Dermis microvascular lymphatic vessel endothelial cell (primary cell): ENCODE measurements at places on chromosomes 12 and 14. TPM values are rescaled to one million over a fixed set of nuclear protein-coding genes. Genes with fewer than 3 reads are reported as not detected.

- DNase-seq = no peak
These were observed 15.1 kb downstream of the CD9 start for GRCh38 chr12:6215120-6215807.

Gene LRRC23
- total RNA-seq = 2.0 and 2.1 TPM in 2 replicates

Gene EML1
- total RNA-seq = 29.9 and 35.1 TPM in 2 replicates

Gene HOXC12
- not detected in 2 replicates for total RNA-seq

DNA sequence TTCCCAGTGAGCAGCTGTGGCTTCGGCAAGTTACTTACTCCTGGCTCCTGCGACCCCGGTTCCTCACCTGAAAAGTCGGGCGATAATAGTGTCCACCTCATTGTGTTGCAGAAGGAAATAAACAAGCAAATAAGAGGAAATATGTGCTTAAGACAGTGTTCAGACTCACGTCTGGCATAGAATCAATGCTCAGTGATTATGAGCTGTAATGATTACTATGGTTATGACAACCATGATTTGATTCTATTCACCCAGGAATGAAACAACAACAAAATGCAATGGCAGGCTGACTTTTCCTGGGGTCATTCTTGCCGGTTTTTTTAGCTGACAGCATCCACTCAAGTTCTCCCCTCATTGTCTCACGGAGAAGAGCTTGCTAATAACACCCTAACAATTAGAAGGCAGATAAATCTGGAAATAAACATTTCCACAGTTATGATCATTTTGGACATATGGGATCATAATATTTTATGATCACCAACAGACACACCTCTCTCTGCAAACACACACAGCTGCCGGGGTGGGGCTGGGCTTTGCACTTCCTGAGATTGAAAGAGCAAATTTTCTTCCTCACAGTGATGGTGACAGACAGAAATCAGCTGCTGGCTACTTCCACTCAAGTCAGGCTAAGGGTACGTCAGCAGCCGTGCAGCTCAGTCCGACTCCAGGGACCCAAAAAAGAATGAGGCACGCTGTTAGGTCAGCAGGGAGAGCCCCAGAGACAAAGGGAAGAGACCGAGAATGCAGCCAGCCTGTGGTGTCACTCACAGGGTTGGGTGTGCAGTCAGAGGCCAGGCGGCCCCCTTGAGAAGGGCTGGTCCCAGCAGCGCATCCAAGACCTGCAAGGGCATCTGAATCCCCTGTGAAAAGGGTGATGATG is 158.0 kb downstream of the RIMBP2 start:
- no peak for DNase-seq

Gene TAS2R42
- total RNA-seq = not detected in 2 replicates

Gene STYK1
- total RNA-seq = 3.2 and 6.7 TPM in 2 replicates

Gene DNAI7
- total RNA-seq = under 0.01 TPM in 1 of 2 replicates, not detected in the other

- no peak for DNase-seq
These were observed 129.4 kb upstream of the NPAS3 start for GRCh38 chr14:32809255-32809654.

Gene DEGS2
- 0.13 and 0.26 TPM in 2 replicates for total RNA-seq

GRCh38 chr14:105475269-105476096 is 862 bp downstream of the CRIP2 start:
- peak; percentile 74 for DNase-seq

Gene M6PR
- 212 and 232 TPM in 2 replicates for total RNA-seq

Gene CNTN1
- total RNA-seq = not detected in 2 replicates

- no peak for DNase-seq
These were observed 57.0 kb downstream of the GCH1 start for GRCh38 chr14:54845641-54846040.

Gene ADAM21
- 0.13 and 0.26 TPM in 2 replicates for total RNA-seq

- DNase-seq = no peak
These were observed 207.1 kb downstream of the PIK3C2G start for GRCh38 chr12:18468246-18469075.

Gene RILPL2
- 2.4 and 3.3 TPM in 2 replicates for total RNA-seq

Gene SRRM4
- total RNA-seq = not detected in 2 replicates

DNA sequence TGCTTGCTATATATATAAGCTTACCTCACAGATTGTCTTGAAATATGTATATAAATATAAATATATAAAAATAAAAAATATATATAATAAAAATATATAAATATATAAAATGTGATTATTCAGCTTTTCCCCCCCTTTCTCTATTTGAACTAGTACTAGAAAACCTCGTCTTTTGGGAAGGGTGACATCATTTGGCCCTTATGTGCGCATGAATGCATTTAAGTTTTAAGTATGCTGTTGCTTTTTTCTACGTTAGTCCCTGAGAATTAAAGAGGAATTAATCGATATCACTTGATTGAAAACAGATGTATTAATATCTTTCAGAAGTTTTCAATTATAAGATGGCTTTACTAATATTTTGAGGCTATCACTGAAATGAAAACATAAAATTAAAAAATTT is 69.9 kb downstream of the RAD51B start:
- no peak for DNase-seq

Gene FGF6
- not detected in 2 replicates for total RNA-seq

DNA sequence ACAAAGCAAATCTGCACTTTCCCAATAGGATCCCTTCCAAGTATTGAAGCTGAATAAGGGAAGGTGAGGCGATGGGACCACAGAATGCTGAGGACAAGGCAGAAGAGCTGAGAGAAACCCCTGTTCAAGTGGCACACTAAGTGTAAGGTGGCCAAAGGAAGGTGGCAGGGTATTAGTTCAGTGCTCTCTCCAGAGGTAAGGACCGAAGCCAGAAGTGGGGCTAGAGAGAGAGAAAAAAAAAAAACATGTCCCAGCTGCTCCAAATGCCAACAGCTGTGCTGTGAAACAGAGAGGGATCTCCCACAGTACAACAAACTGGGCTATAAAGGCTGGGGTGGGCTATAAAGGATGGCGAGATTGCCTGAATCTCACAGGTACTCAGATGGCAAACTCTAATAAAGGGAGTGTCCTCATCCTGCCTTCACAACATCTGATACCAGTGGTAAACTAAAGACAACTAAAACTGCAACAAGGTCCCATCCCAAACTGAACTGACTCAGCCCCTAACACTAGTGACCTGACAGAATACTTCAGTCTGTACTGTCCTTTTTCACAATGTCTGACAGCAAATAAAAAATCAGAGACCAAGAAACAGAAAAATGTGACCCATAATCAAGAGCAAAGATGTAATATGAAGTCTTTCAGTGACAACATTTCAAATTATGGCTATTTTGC is 47.9 kb downstream of the CDK17 start:
- DNase-seq = no peak
